ENCODE measurements at places on chromosomes 4 and X. TPM values are rescaled to one million over a fixed set of nuclear protein-coding genes. Genes with fewer than 3 reads are reported as not detected.

The SLC26A1 gene
- 0.31 TPM for total RNA-seq

The RTL3 gene
- total RNA-seq, result 1.9 TPM

The FAM241A gene
- total RNA-seq, result 2.1 TPM

The CHRNA9 gene
- not detected for total RNA-seq

The UGT2B15 gene
- not detected for total RNA-seq

The NLGN4X gene
- 11.3 TPM for total RNA-seq

The DUX4 gene
- not detected for total RNA-seq

The FBXO8 gene
- total RNA-seq, result 24.4 TPM

The HSD17B10 gene
- 43.4 TPM for total RNA-seq

The BTK gene
- 3.6 TPM for total RNA-seq

The KLB gene
- not detected for total RNA-seq

The SSX1 gene
- not detected for total RNA-seq

The ADH1A gene
- total RNA-seq, result not detected

The FAM184B gene
- 8.0 TPM for total RNA-seq

The ATOH1 gene
- not detected for total RNA-seq

The FAM156B gene
- 19.4 TPM for total RNA-seq

The TRAPPC2 gene
- 23.5 TPM for total RNA-seq

The HSPA4L gene
- 11.8 TPM for total RNA-seq

The ABLIM2 gene
- 44.2 TPM for total RNA-seq

The ZDHHC15 gene
- total RNA-seq, result 2.9 TPM

The GIMD1 gene
- not detected for total RNA-seq

The TMEM271 gene
- 0.41 TPM for total RNA-seq

The SPATA18 gene
- total RNA-seq, result 3.6 TPM

The MOB1B gene
- 39.2 TPM for total RNA-seq

The RAB40AL gene
- total RNA-seq, result not detected

The CXCL10 gene
- not detected for total RNA-seq

The FHDC1 gene
- total RNA-seq, result 9.9 TPM

The TLL1 gene
- total RNA-seq, result 11.9 TPM

The UGT2A1 gene
- not detected for total RNA-seq

The AFF2 gene
- 3.1 TPM for total RNA-seq

The ZNF718 gene
- 18.5 TPM for total RNA-seq

The EDA gene
- total RNA-seq, result 21.2 TPM

The TAF7L gene
- 0.82 TPM for total RNA-seq

The GRPR gene
- total RNA-seq, result 1.4 TPM

Data from tongue (tissue), 3 donors.